ENCODE measurements at places on chromosomes 11 and 22. TPM values are rescaled to one million over a fixed set of nuclear protein-coding genes. Genes with fewer than 3 reads are reported as not detected.

Gene SLC15A3
- 8.2 TPM for total RNA-seq

Gene PTGDR2
- total RNA-seq = not detected

Gene F2
- total RNA-seq = not detected

Gene IRAG1
- 0.76 TPM for total RNA-seq

Gene OR52R1
- not detected for total RNA-seq

Gene APOL4
- total RNA-seq = not detected

Gene OR8D4
- total RNA-seq = not detected

Gene RAG1
- total RNA-seq = 3.3 TPM

Gene ARHGAP20
- under 0.01 TPM for total RNA-seq

Gene LRRC10B
- not detected for total RNA-seq

Gene SLC5A1
- not detected for total RNA-seq

Gene OR52I1
- not detected for total RNA-seq

Gene MPPED2
- total RNA-seq = not detected

Gene CWF19L2
- total RNA-seq = 13.3 TPM

Gene PLAAT5
- total RNA-seq = 5.9 TPM

Gene LARGE1
- 8.2 TPM for total RNA-seq

Gene MIOX
- total RNA-seq = not detected

Gene OOSP4A
- total RNA-seq = not detected

Gene GAS2
- 1.5 TPM for total RNA-seq

Gene ARHGAP42
- total RNA-seq = 16.1 TPM

Gene DLG2
- total RNA-seq = 2.7 TPM

Gene TMEM86A
- total RNA-seq = 2.7 TPM

Gene TNNT3
- 10.1 TPM for total RNA-seq

Gene SPON1
- total RNA-seq = under 0.01 TPM

Gene BRSK2
- total RNA-seq = 0.11 TPM

Gene SESN3
- total RNA-seq = 184 TPM

Gene SNX32
- total RNA-seq = 5.5 TPM

Gene TRIM49
- total RNA-seq = not detected

Gene TRPM5
- under 0.01 TPM for total RNA-seq

Gene CCDC15
- total RNA-seq = 5.1 TPM

Gene ACTN3
- not detected for total RNA-seq

Gene MMP13
- not detected for total RNA-seq

Gene BAIAP2L2
- total RNA-seq = under 0.01 TPM

Gene LRRC56
- 0.22 TPM for total RNA-seq

Gene P2RX6
- total RNA-seq = not detected

Gene CYP2D6
- total RNA-seq = 0.33 TPM

Gene KCNJ1
- not detected for total RNA-seq

Gene CLTCL1
- total RNA-seq = 6.3 TPM
